ENCODE measurements at places on chromosomes 5 and 9.

DNA sequence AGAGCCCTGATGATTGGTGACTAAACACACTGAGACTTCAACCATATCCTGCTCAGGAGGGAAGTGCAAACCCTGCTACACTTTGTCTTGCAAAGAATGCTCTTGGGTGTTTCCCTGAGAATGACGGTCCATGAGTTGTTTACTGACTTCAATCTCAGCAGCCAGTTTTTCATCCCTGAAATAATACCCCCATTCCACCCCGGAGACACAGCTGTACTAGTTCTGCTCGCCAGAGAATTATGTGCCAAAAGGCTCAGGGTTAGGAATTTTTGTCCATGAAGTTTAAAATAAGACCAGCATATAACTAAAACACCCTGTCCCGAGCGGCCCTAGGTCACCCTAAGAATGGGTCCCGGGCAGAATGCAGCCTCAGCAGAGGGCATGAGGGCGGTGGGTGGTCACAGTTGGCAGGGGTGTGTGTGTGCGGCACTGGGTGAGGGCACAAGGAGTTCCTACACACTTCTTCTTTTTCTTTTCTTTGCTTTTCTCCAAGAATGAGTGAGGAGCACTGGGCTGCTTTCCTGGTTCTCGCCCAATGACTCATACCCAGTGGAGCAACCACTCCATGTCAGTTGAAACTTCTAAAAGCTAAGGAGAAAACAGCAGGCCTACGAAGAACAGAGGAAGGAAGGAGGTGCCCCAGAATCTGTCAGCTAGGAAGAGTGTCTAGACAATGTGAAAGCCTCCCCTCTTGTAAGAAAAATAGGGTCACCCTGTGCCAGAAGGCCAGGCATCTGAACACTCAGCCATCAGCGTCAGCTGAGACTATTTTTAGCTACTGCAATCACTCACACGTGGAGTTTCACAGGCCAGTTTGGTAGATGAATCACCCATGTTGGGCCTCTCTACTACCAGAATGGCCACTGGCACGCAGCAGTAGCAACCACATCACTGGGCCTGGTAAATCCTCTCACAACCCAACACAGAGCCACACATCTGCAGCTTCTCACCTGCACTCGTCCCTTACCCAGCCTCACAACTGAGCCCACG is 105.9 kb downstream of the DPYSL3 start:
- peak; percentile 68 for DNase-seq

GRCh38 chr5:90014420-90014819 is 395.1 kb downstream of the CETN3 start:
- no peak for DNase-seq

GRCh38 chr5:1687301-1687970 is 112.2 kb downstream of the MRPL36 start:
- no peak for DNase-seq

GRCh38 chr9:29556746-29557145 is 1983.5 kb upstream of the C9orf72 start:
- no peak for DNase-seq

- DNase-seq: no peak
Measured at GRCh38 chr5:34545626-34546025, 110.5 kb upstream of the RAI14 start.

DNA sequence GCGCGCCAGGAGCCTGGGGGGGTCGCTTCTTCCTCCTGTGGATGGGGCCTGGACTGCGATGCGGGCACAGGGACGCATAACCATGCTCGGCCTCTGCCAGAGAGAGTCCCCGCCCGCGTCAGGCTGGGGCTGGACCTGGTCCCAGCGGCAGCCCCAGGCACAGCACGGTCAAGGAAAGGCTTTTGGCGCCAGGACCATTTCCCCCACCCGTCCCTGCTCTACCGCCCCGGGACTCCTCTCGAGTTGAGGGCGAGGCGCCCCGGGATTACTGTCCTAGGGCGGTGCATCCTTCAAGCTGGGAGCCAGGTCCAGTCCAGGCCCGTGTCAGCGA is 341 bp downstream of the MXD3 start:
- no peak for DNase-seq

GRCh38 chr9:22204240-22204639 is 195.1 kb upstream of the CDKN2B start:
- DNase-seq: no peak

GRCh38 chr5:116605310-116606070 is 30.9 kb upstream of the SEMA6A start:
- DNase-seq: no peak

GRCh38 chr5:125552486-125552885 is 806.0 kb upstream of the ZNF608 start:
- no peak for DNase-seq

GRCh38 chr9:78566521-78566920 is 269.6 kb downstream of the PSAT1 start:
- DNase-seq: no peak

GRCh38 chr9:77952635-77953328 is 78.8 kb downstream of the GNAQ start:
- no peak for DNase-seq

- DNase-seq: no peak
Measured at GRCh38 chr5:151008906-151009305, 11.5 kb upstream of the GPX3 start.

- DNase-seq: no peak
Measured at GRCh38 chr5:174876-175465, 16.3 kb upstream of the LRRC14B start.

DNA sequence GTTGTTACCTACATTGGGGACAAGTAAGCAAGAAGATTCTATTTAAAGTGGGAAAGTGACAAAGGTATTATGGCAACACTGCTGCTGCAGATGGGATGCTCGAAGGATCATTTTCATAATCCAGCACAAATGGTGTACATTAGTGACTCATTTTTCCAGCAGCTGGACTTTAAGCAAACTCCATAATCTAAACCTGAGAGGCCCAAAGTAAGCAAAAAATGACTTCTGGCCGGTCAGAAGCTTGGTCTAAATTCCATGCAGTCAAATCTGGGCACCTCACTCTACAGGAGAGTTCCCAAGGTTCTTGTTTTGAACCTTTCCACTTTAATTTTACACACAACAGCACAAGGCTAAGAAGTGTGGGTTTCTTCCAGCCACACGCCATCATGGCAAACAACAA is 43.6 kb upstream of the TRAF1 start:
- no peak for DNase-seq

GRCh38 chr9:83572524-83572923 is 34.3 kb upstream of the FRMD3 start:
- DNase-seq: no peak

- DNase-seq: no peak
Measured at GRCh38 chr5:181241393-181241975, 2.2 kb downstream of the RACK1 start.

- no peak for DNase-seq
Measured at GRCh38 chr9:98738741-98739140, 30.0 kb upstream of the GABBR2 start.

DNA sequence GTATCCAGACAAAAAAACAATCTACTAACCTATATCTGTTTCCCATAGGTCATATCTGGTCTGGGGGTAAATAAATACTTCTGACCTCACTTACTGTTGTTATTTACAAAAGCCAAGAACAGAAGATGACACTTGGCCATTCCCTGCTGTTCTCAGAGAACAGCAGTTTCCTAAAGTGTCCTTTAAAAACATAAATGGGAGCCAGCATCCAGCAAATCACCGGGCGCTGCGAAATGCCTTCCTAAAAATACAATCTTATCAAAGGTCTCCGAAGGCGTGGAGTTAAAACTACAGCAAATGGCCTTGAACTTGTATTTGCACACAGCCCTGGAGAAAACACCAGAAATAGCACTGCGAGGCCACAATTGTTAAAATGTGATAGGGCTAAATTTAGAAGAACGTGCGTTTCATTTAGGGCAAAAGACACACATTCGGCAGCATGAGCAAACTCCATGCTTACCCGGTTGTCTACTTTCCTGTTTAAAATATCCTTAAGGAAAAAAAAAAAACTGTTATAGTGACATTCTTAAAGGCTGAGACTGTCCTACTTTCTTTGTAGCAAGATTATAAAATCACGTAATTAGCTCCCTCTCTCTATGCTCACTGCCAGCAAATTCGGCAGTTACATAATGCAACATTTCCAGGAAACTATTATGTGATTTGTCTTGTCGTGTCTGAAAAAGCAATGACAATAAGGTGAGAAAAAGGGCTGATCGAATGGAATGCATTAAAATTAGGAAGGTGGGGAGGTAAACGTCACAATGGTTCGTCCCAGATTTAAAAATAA is 1.5 kb downstream of the NFIL3 start:
- no peak for DNase-seq

- no peak for DNase-seq
Measured at GRCh38 chr5:59608745-59609144, 284.8 kb downstream of the PDE4D start.

- DNase-seq: no peak
Measured at GRCh38 chr5:133401731-133402347, 210.5 kb downstream of the FSTL4 start.

GRCh38 chr5:33410221-33410620 is 30.5 kb upstream of the TARS1 start:
- DNase-seq: no peak

GRCh38 chr5:115948091-115948534 is 14.2 kb upstream of the LVRN start:
- DNase-seq: no peak

DNA sequence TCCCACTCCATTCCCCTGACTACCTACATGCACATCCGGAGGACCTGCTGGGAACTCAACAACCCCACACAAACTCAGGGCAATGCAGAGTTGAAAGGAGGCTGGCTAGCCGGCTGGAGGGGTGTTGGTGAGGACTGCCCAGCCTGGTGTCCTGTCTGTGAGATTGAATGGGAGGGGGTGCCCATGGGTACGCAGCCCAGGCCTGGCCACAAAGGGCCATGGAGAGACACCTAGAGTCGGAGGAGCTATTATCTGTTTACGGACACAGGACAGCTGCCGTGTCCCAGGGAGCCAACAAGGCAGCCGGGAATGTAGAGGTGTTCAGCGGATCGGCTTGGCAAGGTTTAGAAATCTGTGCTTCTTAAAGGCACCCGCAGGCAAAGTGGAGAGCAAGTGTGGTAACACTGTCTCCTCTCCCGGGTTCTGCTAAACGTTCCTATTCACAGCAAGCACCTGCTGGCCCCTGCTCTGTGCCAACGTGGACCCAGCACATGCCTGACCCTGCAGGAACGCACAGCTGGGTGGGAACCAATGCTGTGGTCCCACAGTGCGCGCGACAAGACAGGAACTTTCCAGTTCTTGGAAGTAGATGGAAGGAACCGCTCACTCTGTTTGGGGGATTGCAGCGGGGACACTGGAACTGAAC is 166.7 kb downstream of the DAB2IP start:
- no peak for DNase-seq

- DNase-seq: no peak
Measured at GRCh38 chr5:59817536-59817935, 76.0 kb downstream of the PDE4D start.

GRCh38 chr9:95580812-95581761 is 64.3 kb upstream of the PTCH1 start:
- no peak for DNase-seq

DNA sequence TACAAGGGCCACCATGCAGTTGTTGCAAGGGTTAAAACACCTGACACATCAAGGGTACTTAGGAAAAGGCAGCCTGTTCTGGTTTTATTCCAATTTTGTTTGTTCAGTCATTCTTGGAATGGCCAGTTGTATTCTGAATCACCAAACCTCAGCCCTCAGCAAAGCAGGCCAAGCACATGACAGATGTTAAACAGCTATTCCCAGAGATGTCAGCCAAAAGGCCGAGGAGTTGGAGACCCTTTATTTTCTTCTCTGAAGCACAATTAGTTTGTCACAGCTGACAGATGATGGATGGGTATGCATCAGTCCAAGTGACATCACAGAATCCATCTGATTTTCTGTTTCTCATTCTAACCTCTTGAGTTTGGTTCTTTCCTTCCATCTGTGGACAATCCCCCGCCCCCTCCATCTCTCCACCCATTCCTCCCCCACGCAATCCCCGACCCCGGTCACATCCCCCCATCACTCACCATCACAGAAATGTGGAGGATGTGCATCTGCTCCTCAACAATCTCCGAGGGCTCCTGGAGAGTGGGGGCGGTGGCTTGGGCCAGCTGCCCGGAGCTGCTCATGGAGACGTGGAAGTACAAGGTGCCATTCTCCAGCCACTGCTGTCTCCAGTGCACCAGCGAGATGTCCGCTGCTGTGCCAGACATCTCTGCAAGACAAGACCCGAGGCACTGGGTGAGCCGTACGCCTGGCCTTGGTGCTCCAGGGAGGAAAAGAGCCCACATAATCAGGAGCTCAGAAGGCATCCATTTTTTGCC is 123.8 kb downstream of the ASTN2 start:
- no peak for DNase-seq

GRCh38 chr5:128984480-128984879 is 19.2 kb downstream of the SLC27A6 start:
- no peak for DNase-seq

- no peak for DNase-seq
Measured at GRCh38 chr9:101711330-101711941, 27.0 kb downstream of the GRIN3A start.

GRCh38 chr5:149123211-149123610 is 18.1 kb upstream of the ABLIM3 start:
- DNase-seq: no peak

- no peak for DNase-seq
Measured at GRCh38 chr5:32933692-32934091, 222.6 kb downstream of the NPR3 start.

DNA sequence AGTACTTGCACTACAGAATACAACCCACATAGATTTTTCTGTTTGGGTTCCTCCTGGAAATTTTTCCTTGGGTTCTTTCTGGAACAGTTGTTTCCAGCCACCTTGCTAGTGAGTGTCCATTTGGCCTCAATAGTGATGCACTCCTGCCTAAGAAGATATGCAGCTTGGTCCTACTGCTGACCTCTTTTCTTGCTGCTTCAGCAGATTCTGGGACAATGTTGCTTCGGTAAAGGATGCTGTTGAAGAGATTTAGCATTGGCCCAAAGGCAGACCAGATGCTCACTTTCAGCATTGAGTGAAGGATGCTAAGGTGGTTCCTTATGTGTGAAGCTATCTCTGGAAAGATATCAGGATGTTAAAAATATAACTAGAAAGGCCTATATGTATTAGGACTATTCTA is 86.2 kb upstream of the SMC5 start:
- no peak for DNase-seq

DNA sequence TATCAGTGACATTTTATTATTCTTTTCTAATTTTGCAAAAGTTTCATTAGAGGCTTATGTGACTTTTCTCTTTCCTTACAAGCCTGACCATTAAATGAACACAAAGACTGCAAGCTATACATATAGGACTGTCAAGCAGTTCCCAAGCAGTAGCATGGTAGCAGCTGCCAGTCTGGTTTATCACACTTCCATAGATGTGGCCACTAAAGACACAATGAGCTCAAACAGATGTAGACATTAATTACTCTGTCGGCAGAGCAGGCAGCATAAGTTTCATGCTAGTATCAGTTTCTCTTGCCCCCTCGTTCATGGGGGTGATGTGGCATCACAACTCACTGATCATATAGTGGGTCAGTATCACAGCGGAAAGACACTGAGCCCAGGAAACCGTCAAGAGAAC is 89.5 kb downstream of the CDH10 start:
- no peak for DNase-seq

GRCh38 chr9:99752417-99753109 is 69.1 kb upstream of the NR4A3 start:
- no peak for DNase-seq

Measured in NK-92 treated with Interleukin-12 subunit alpha and Interleukin-12 subunit beta, amount 100 ng/mL, for 24 hours (cell line).